ENCODE measurements at places on chromosomes 2 and 18.
A peak's percentile ranks its signal among the peaks of the same experiment; 100 is the strongest.

GRCh38 chr18:78526923-78527711, 452.5 kb upstream of the SALL3 start:
- no peak for DNase-seq

- no peak for DNase-seq
Observed at GRCh38 chr18:58860747-58861231, 3.9 kb upstream of the ZNF532 start.

- DNase-seq: peak; percentile 33
Observed at GRCh38 chr2:5877360-5877759, 185.2 kb downstream of the SOX11 start.

GRCh38 chr2:190582736-190583506, 48.4 kb upstream of the NEMP2 start:
- no peak for DNase-seq

GRCh38 chr2:225532096-225532495, 132.6 kb downstream of the NYAP2 start:
- no peak for DNase-seq

GRCh38 chr2:15769676-15770547, 170.4 kb upstream of the MYCN start:
- no peak for DNase-seq

GRCh38 chr2:233700028-233700635, 7.4 kb downstream of the UGT1A6 start:
- no peak for DNase-seq

GRCh38 chr2:24272907-24273306, 87.4 kb downstream of the ITSN2 start:
- DNase-seq: no peak

DNA sequence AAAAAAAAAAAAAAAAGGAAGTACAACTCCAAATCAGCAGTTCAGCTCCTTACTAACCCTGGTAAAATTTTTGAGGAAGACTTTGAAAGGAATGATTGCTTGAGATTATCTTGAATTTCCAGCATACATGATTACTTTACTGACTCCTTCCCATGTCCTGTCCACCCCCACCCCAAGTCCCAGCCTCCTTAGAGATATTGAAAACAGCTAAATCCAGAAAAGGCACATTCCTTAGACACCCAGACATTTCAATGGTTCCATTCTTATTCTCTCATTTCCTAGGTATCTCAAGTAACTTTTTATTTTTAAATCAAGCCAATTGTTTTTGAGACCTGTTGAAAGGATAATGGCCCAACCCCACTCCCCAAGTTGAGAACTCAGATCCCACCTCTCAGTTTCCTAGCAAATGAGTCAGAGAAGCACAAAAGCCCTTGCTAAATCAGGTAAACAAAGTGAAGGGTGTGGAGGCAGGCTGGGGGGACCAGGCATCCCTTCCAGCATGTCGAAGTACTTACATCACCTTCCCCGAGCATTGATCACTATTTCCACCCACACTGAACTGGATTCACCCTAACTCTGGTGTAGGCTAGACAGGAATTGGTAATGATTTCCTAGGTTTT, 95.4 kb upstream of the FZD7 start:
- no peak for DNase-seq

All from kidney capillary endothelial cell (primary cell).